ENCODE measurements at places on chromosomes 5 and 9.

DNA sequence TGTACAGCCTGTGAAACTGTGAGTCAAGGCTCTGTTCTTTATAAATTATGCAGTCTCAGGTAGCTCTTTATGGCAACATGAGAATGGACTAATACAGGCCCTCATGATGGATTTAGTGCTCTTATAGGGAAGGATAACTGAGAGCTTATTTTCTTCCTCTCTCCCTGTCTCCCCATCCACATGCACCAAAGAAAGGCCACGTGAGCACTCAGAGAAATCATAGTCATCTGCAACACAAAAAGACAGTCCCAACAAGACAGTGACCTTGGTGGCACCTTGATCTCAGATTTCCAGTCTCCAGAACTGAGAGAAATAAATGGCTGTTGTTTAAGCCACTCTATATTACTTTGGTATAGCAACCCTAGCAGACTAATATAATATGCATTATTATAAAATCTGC is 2133.6 kb upstream of the ACO1 start:
- no peak for DNase-seq

DNA sequence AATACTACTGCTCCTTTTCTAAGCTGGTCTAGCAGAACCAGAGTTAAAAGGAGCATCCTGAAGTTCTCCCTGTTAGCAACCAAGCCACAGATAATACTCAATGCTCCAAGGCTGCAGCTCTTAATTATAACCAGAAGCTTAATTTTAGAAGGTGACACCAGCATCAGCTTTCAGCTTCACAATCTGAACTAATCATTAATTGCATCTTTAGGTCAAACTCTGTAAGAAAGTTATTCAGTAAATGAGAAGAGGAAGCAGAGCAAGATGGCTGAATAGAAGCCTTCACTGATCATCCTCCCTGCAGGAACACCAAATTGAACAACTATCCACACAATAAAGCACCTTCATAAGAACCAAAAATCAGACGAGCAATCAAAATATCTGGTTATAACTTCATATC is 38.5 kb downstream of the APBA1 start:
- DNase-seq = no peak

DNA sequence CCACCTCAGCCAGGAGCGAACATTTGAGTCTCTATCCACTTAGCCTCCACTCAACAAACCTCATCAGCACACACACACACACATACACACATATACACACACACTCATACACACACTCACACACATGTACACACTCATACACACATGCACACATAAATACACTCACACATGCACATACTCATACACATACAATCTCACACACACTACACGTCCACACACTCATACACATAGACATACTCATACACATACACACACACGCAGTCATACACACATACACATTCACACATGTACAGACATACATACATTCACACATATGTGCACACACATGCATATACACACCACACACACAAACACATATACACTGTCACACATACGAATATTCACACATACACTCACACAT is 208.2 kb downstream of the AGTPBP1 start:
- DNase-seq = no peak

DNA sequence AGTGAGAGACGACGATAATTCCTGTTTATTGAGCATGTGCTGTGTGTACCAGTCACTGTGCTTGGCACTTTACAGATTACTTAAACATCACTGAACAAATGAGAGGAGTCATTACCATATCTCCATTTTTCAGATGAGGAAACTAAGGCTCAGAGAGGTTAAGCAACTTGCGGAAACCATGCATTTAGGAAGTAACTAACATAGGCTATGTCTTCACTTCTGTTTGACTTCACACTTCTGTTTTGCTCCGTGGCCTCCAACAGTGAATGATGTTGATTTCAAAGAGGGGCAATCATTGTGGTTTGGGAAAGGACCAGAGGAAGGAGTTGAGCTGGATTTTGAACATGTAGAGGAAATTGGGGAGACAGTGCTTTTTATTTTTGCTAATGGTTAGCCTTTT is 16.7 kb downstream of the GCNT1 start:
- no peak for DNase-seq

GRCh38 chr9:79945016-79945415 is 373.3 kb downstream of the TLE4 start:
- DNase-seq = no peak

GRCh38 chr5:16863469-16863946 is 72.6 kb downstream of the MYO10 start:
- DNase-seq = no peak

DNA sequence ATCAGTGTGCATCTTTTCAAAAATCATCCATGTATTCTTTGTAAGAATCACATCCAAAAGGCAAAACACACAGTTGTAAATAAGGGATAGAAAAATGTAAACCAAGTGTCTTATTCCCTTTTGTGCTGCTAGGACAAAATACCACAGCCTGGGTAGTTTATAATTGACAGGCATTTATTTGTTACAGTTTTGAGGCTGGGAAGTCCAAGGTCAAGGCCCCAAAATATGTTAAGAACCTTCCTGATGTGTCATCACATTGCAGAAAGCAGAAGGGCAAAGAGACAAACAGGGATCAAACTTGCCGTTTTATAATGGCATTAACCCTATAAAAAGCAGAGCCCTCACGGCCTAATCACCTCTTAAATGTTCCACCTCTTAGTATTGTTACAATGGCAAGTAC is 364.8 kb downstream of the MED10 start:
- no peak for DNase-seq

DNA sequence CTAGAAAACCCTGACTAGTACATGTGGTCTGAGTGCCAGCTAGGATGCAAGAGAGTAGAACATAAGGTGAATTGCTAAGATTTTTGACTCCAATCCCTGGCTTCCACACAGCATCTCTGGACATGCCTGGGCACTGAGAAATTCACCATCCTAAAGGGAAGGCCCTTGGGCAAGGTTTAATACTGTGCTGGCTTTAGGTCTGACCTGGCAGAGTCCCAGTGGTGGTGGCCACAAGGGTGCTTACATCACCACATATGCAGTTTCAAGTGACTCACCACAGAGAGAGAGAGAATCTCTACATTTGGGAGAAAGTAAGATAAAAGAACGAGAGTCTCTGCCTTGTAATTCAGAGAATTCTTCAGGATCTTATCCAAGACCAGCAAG is 661.6 kb upstream of the C9orf72 start:
- no peak for DNase-seq

DNA sequence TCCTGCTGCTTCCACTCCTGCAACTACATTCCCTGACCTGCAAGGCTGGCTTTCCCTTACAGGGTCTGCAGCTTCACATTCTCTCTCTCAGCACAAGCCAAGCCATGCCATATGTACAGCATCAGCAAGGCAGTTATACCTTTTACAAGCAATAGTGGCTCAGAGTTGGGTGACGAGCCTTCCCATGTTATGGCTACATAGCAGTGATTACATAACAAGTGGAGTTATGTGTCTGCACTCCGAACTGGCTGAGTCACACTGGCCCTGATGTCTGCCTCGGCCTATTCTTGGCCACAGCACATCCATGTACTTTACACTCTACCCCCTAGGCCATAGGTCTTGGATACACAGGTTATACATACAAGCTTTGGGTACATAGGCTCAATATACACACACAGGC is 52.0 kb upstream of the SNCAIP start:
- DNase-seq = peak; percentile 62

DNA sequence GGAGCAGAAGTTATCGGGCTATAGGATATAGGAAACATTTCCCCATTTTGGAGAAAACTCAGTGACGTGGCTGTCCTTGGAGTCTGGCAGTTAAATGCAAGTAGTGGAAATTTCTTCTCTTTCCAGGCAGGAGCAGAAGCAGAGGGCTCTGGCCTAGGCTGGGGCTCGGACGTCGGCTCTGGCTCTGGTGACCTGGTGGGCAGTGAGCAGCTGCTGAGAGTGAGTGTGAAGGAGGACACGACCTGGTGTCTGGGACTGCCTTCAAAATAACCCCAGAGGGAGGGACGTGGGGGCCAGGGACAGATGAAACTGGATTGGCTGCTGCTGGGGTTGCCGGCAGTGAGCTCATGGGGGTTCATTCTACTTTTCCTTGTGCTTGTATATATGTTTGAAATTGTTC is 79.5 kb downstream of the COL15A1 start:
- no peak for DNase-seq

DNA sequence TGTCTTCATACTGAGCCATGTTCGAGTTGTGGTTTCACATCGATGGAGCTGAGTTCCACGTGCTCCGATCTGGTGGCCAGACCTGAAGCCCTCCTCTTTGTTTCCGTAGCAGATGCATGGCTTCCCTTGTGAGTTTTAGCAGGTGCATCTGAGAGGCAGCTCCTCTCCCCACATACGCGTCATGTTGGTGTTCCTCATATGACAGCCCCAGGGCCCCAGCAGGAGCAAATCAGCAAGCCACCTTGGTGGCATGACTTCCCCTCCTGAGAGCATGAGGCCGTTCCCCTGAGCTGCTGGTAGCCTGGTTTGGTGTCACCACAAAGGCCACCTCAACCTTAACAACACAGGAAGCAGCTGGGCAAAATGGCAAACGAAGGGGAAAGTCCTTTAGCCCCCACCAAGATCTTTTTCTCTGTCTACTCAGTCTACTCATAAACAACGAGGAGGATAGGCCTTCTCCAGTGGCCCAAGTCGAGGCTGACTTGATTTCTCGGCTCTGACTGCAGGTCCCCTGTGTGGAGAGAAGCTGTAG is 5.9 kb downstream of the CYFIP2 start:
- no peak for DNase-seq

GRCh38 chr5:10859393-10860195 is 98.6 kb upstream of the DAP start:
- DNase-seq = no peak

DNA sequence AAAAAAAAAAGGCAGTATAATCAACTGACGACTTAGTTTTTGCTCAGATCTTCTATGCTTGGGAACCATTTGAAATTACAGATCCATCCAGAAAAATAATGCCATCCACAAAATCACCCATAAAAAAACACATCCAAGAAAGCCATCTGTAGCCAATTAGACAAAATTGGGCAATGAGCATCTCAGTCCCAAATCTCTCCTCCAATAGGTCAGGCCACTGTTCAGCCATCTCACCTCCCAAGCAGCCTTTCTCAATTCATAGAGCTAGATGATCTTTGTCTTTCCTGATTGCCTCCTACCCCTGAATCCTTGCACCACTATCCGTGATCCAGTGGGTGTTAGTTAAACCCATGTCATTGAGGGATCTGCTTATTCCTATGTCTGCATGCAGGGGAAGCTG is 139.6 kb downstream of the SCAMP1 start:
- DNase-seq = no peak

DNA sequence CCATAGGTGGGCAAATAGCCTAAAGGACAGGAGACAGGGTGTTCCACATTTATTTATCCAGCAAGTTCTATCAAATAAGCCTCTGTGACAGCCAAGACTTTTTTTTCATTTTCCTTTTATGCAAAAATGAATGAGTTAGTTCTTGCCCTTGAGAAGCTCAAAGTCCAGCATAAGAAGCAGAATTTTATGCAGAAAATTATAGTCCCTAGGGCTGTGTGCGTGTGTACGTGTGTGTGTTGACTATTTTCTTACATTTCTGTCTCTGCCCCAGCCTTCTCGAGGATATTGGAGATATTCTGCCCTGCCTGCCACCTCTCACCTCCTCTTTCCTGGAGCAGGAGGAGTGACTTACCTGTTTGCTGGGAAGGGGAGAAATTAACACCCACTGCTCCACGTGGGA is 221.9 kb downstream of the SREK1 start:
- DNase-seq = no peak

GRCh38 chr9:34256987-34257585 is 72.0 kb downstream of the KIF24 start:
- no peak for DNase-seq

- no peak for DNase-seq
These were observed 4.9 kb downstream of the ABCA2 start for GRCh38 chr9:137023157-137023556.

GRCh38 chr5:95846554-95847260 is 24.2 kb upstream of the GLRX start:
- peak; percentile 85 for DNase-seq

DNA sequence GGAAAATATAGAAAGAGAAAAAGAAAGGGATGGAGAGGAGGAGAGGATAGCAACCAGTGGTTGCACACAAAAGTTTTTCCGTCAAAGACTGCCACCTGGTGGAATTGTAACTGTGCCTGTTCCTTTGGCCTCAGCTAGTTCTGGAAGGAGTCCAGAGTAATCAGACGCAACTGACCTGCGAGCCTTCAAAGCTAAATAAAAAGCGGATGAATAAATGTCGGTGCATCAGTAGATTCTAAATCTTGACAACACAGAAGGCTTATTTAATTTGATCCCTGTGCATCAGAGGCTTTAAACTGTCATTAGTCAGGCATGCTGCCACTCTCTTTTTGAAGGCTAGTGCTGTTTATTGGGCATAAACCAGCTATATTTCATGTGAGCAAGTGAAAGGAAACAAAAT is 132.9 kb upstream of the ACO1 start:
- peak; percentile 64 for DNase-seq

DNA sequence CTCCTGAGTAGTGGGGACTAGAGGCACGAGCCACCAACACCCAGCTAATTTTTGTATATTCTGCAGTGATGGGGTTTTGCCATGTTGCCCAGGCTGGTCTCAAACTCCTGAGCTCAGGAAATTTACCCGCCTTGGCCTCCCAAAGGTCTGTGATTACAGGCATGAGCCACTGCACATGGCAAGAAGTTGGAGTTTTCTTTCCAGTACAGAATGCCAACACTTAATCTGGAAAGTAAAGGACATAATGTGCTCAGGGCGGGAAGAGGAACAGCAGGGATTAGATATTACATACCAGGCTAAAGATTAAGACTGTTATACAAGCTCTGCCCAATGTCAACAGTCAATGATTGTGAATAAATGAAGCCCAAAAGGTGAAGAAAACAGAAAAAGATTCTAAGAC is 47.2 kb upstream of the AGXT2 start:
- no peak for DNase-seq

Measured in sigmoid colon (tissue), 7 donors.